Activated naive CD4-positive, alpha-beta T cell treated with anti-CD3 and anti-CD28 coated beads for 36 hours (primary cell): ENCODE measurements at places on chromosomes 11 and 22.

DNA sequence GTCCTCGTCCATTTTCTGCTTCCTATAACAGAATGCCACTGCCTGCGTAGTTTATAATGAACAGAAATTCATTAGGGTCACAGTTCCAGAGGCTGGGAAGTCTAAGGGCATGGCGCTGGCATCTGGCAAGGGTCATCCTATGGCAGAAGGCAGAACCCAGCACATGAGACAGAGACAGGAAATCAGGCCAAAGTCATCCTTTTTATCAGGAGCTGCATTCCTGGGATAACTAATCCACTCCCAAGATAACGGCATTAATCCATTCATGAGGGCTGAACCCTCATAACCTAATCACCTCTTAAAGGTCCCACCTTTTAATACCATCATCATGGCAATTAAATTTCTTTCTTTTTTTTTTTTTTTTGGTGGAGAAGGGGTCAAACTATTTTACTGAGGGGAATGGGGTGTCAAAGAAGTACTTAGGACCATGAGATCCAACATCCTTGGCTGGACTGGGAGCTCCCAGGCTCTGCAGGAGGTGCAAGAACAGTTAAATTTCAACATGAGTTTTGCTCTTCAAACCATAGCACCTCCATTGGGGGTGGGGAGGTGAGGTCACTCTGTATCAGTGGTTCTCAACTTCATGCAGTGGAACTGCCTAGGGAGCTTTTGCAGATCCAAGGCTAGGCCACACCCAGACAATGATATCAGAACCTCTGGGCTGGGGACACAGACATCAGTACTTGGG lies 4.4 kb downstream of the TMEM109 start:
- peaks cover 45% of the 10 kb centered on the region for H3K36me3 ChIP-seq
- no peak overlapping the region for H3K27ac ChIP-seq
- no peaks in the 10 kb centered on the region for H3K27me3 ChIP-seq

DNA sequence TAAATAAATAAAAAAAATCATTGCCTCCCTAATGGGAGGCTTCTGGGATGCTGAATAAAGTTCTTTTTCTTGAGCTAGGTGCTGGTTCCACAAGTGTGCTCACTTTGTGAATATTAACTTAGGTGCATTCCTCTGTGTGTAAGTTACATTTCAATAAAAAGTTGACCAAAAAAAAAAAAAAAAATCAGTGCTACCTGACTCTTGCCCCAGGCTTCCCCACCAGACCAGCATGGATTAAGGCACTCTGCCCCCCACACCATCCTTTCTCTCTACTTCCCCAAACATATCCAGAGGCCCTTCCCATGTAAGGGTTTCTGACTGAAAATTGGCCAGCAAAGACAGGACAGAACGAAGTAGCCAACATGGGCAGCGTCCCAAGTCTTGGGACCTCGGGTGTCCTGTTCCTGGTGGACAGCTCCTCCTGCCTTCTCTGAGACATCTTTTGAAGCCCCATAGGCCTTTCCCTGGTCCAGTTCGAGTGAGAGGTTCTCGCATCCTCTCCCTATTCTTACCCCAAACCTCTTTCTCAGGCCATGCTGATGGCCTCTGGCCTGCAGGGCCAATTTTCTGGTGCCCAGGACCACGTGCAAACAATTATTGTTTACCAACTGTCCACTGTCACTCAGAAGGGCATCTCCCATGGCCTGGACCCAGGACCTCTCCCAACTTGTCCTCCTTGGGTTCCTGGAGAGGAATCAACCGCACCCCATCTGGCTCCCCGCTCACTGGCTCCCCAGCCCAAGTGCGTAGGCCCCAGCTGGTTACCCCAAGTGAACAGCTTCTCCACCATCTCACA lies 14.9 kb upstream of the KCTD14 start:
- H3K4me1 ChIP-seq: peaks cover 11% of the 10 kb centered on the region
- H3K27me3 ChIP-seq: no peaks in the 10 kb centered on the region
- H3K36me3 ChIP-seq: no peaks in the 10 kb centered on the region
- no peak overlapping the region for H3K27ac ChIP-seq

DNA sequence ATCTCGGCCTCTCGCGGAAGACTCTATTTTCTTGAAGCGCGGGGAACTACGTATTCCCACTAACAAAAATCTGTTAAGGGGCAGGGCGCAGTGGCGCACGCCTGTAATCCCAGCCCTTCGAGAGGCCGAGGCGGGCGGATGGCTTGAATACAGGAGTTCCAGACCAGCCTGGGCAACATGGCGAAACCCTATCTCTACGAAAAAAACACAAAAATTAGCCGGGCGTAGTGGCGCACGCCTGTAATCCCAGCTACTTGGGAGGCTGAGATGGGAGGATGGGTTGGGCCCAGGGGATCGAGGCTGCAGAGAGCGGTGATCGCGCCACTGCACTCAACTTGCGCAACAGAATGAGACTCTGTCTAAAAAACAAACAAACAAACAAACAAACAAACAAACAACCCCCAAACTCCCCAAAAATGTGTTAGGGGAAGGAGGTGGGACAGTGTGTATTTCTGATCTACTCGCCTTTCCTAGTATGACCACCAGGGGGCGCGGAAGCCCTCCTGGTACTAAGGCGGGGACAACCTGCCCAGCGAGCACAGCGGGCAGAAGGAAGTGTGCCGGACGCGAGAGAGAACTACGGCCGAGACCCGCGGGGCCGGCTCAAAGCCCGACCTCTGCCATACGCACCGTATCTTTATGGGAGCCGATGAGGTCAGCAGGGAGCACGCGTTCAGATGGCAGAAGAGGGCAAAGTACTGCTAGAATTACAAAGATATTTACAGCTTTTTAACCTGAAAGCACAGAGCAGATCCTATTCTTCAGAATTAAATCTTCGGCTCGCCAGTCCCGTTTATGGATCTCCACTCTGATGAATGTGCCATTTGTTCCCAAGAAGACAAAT lies 1.3 kb upstream of the STX3 start:
- peaks cover 4% of the 10 kb centered on the region for H3K27me3 ChIP-seq
- H3K4me1 ChIP-seq: peaks cover 9% of the 10 kb centered on the region
- DNase-seq: peak; percentile 90
- no peaks in the 10 kb centered on the region for H3K36me3 ChIP-seq

DNA sequence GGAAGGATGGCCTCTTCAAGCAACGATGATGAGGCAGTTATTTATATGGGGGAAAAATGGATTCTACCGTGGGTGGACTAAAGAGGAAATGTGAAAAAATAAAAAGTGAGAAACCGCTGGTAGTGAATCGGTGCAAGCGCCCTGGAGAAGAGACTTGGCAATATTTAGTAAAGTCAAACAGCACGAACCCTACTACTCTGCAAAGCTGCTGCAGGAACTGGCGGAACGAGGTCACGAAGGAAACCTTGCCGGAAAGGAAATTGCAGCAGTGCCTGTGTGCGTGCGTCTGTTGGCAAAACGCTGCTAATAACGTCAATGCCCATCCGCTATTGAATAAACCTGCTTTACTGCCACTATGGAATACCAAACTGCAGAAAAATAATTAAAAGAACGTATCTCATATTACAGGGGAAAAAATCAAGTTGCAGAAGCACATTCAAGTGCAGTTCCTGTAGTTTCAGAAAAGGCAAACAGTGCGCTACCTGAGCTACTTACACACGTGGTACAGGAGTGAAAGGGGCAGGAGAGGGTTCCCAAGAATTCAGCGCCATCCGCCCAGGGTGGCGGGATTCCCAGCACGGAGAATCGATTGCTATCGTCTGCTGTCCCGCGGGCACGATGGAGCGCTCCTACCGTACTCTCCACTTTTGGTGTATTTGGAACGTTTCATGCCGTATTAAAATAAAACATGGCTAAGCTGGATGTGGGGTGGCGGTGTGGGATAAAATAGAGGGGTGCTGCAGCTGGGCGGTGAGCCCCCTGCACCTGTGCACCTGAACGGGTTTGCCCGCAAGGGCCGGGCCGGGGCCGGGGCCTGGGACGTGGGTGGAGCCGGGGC lies 585 bp upstream of the NADSYN1 start:
- peaks cover 50% of the 10 kb centered on the region for H3K4me1 ChIP-seq
- no peaks in the 10 kb centered on the region for H3K27me3 ChIP-seq
- peak overlapping the region; percentile 90 for H3K27ac ChIP-seq
- peaks cover 25% of the 10 kb centered on the region for H3K36me3 ChIP-seq
- H3K4me3 ChIP-seq: peak overlapping the region; percentile 90

DNA sequence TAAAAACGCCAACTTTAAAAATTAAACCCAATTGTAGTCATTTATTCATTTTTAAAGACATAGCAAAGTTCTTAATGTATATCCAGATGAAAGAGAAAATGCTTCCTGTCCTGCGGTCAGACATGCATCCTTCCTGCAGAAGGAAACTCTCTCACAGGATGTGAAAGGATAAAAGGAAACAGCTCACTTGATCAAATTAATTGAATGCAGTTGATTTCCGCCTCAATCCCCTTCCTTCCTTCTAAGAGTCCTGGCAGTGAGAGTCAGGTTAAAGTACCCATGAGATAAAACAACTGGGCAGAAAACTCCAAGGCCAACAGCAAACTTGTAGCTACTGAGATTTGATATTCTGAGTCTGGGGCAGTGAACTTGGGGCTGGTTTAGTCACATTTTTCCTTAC lies 38.5 kb downstream of the CWC15 start:
- H3K27me3 ChIP-seq: no peaks in the 10 kb centered on the region
- no peak for DNase-seq
- H3K27ac ChIP-seq: no peak overlapping the region
- peaks cover 34% of the 10 kb centered on the region for H3K4me1 ChIP-seq
- no peak overlapping the region for H3K4me3 ChIP-seq

GRCh38 chr11:134150195-134150903 lies 73.4 kb downstream of the NCAPD3 start:
- DNase-seq: peak; percentile 40
- no peak overlapping the region for H3K27ac ChIP-seq
- H3K4me1 ChIP-seq: peaks cover 3% of the 10 kb centered on the region
- peaks cover 18% of the 10 kb centered on the region for H3K36me3 ChIP-seq
- no peak overlapping the region for H3K4me3 ChIP-seq
- no peaks in the 10 kb centered on the region for H3K27me3 ChIP-seq
